ENCODE measurements at places on chromosomes 7 and 10.

- no peak for DNase-seq
Measured at GRCh38 chr10:127921075-127921752, 14.3 kb downstream of the PTPRE start.

- no peak for DNase-seq
Measured at GRCh38 chr10:48448796-48449195, 142.3 kb downstream of the MAPK8 start.

GRCh38 chr10:126504063-126504760, 115.9 kb upstream of the ADAM12 start:
- DNase-seq = peak; percentile 72

DNA sequence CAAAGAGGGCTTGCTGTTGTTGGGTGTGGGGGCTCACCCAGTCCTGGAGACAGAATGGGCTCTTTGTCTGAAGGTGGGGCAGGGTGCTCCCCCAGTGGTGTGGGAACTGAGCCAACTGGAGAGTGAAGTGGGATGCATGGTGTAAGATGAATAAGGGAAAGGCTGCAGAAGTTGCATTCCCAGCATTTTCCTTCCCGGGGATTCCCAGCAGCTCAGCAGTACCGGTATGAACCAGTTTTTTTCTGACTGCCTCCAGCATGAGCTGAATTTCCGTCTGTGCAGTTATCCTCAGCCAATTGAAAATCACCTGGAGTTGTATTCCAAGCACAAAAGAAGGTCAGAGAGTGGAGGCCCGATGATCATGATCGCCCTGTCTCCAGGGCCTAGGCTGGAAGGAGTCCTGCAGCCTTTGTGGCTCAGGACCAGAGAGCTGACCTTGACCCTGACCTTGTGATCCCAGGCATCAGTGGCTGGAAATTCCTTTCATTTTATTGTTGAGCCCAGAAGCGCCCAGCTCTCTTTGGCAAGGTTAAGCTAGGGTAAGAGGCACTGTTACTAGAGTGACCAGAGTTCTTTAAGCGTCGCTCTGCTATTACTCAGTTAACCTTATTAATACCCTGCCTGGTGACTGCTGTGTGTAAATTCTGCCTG, 33.4 kb downstream of the OGDH start:
- peak; percentile 75 for DNase-seq

DNA sequence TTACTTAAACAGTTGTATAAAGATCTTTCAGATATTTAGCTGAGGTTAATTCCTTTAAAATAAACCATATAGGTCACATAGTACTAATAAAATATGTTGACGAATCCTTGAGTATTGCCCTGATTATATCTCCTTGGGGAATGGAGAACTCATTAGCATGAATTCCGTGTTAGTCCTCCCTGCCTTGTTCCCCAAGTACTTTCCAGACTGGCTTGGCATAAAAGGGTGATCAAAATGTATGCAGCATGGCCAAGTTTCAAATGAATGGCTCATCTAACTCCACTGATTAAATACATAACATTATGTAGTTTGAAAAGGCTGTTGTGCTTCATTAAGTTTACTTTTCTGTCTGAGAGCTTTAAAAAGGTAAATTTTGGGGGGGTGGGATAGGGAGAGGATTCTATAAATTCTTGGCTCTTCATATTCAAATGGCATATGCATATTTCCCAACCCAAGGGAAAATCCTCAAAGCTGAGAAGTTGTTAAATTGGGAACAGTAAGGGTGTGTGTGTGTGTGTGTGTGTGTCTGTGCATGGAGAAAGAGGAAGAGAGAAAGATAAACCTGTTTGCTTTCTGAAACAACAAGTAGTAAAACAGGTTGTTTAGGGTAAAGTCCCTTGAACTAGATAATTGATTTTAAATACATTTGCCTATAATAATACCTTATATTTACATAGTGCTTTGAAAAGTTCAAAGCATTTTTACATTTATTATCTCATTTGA, 4.8 kb upstream of the ADD3 start:
- DNase-seq = no peak

DNA sequence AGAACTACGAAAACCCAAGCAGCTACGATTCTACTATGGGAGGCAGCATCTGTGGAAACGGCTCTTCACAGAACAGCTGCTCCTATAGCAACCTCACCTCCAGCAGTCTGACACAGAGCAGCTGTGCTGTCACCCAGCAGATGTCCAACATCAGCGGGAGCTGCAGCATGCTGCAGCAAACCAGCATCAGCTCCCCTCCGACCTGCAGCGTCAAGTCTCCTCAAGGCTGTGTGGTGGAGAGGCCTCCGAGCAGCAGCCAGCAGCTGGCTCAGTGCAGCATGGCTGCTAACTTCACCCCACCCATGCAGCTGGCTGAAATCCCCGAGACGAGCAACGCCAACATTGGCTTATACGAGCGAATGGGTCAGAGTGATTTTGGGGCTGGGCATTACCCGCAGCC, 81.6 kb upstream of the SAMD8 start:
- DNase-seq = no peak

GRCh38 chr7:116194115-116194514, 16.2 kb upstream of the TES start:
- DNase-seq = no peak

- DNase-seq = no peak
Measured at GRCh38 chr10:58593008-58593407, 80.3 kb downstream of the BICC1 start.

GRCh38 chr7:147136352-147136751, 1019.8 kb downstream of the CNTNAP2 start:
- DNase-seq = no peak

DNA sequence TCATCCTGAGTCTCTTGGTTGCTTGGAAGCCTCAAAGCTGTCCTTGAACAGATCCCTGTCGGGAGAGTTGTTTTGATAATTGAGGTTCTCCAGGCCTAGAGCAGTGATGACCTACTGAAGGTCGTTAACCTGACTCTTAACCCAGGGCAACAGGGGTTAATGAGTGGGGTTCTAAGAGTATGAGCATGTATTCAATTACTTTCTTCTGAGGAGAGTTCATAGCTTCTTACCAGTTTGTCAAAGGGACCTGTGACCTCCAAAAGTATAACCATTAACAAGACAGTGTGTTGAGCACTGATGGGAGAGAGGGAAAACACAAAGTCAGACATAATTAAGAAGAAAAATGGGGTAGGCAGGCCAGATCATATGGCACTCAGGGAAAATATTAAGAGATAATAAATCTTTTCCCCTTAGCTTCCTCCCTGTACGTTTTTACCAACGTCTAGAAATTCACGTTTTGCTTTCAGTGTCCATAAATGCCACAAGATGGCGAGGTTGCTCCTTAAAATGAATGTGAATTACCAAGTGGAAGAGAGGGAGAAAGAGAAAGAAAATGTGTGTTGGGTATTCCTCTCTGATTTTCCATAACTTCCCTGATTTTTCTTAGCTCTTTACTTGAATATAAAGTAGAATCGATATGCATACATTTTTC, 97.6 kb downstream of the SUGCT start:
- DNase-seq = peak; percentile 45

DNA sequence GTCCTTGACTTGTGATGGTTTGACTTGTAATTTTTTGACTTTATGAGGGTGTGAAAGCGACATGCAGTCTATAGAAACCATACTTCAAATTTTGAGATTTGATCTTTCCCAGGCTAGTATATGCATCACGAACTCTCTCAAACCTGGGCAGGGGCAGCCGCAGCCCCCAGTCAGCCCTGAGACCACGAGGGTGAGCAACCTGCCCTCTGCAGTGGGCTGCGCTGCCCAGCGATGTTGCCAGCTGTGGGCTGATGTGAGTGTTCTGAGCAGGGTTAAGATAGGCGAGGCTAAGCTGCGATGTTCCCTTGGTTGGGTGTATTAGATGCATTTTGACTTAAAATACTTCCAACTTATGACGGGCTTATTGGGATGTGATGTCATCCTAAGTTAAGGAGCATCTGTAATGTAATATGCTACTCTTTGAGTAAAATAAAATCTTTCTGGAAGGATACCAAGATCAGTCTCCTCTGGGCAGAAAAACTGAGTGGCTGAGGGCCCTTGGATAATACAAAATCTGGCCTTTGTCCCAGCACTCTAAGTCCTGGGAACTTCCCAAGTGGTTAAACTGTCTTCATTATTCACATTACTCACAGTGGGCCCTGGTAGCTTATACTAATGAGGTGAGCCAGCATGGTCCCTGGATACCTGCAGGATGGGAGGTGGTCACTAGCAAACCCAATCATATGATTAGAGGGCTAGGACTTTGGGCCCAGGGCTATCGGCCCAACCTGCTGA, 28.4 kb upstream of the CNPY1 start:
- DNase-seq = no peak

DNA sequence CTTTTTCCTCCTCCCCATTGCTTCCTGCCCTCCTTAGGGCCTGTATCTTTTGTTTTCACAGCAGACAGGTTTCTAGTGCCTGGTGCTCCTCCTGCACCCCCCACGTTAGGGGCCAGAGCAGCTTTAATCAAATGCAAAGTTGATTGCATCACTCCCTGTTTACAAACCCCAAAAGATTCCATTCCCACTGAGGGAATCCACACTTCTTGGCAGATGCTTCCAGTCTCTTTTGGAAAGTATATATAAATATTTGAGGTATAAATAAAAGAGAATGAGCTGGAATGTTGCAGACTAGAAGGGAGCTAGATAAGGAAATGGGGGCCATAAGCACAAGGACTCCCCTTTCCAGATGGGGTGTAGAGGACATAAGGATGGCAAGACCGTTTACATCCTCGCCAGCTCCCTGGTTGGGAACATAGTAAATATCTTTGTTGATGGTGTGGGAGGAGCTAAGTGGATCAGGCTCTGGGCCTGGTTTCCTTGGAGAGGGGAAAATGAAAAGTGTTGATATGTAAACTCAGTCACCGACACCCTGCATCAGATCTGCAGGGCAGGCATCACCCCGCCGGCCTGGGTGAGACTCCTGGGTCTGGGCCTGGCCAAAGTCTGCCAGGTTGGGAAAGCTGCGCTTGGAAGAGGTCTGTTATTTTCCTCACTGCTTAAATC, 6.2 kb downstream of the RARRES2 start:
- DNase-seq = no peak

GRCh38 chr10:130234171-130234965, 98.2 kb downstream of the GLRX3 start:
- DNase-seq = no peak

GRCh38 chr7:151276666-151277590, 28.4 kb upstream of the SMARCD3 start:
- DNase-seq = peak; percentile 46

GRCh38 chr10:113953505-113954272, 90.0 kb upstream of the ADRB1 start:
- no peak for DNase-seq

GRCh38 chr10:24849501-24850299, 102.7 kb downstream of the PRTFDC1 start:
- DNase-seq = no peak

DNA sequence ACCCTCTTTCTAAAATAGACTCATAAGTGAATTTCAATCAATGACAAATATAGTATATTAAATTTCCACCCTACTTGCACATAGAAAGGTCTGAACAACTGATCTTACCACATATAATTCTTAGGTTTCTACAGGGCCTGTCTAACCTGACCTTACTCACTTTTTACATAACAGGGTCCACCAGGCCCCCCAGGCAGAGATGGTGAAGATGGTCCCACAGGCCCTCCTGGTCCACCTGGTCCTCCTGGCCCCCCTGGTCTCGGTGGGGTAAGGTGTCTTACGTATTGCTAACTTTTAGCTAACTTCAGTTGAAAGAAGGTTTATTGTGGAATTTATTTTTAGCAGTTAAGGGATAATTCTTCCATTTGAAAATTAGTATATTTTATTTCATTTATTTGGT, 5.3 kb downstream of the COL1A2 start:
- DNase-seq = no peak

GRCh38 chr10:29387269-29387668, 98.4 kb downstream of the LYZL1 start:
- DNase-seq = no peak

DNA sequence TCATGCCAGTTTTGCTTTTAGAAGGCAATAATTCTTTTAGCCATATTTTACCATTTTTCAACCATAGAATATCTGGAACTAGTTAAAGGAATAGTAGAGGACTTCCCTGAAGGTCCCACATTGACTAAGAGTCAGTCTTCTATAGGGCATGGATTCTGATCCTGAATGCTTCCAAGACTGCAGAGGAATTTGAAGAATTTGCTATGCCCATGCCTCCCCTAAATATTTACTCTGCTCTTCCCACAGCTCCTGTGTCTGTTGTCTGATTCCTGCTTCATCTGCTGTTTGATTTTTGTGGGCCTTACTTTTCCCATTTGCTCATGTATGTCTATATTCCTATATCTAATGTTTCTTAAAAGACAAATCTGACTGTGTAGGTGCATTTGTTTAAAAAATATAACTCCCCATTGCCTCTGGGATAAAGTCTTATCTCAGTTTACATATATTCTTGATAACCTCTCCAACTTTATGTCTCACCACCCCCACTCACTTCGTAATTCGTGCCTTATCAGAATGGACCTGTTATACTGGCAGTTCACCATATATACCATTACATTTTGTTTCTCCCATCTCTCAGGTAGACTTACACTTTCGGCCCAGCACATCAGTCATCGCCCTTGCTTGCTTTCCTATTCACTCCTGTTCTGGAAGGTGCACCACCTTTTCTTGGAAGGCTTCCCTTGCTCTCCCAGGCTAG, 33.9 kb downstream of the LRRC4 start:
- peak; percentile 9 for DNase-seq

GRCh38 chr10:34109952-34110702, 705.0 kb downstream of the PARD3 start:
- no peak for DNase-seq

Measured in urothelium cell line (cell line).